ENCODE measurements at places on chromosomes 1 and 21.

DNA sequence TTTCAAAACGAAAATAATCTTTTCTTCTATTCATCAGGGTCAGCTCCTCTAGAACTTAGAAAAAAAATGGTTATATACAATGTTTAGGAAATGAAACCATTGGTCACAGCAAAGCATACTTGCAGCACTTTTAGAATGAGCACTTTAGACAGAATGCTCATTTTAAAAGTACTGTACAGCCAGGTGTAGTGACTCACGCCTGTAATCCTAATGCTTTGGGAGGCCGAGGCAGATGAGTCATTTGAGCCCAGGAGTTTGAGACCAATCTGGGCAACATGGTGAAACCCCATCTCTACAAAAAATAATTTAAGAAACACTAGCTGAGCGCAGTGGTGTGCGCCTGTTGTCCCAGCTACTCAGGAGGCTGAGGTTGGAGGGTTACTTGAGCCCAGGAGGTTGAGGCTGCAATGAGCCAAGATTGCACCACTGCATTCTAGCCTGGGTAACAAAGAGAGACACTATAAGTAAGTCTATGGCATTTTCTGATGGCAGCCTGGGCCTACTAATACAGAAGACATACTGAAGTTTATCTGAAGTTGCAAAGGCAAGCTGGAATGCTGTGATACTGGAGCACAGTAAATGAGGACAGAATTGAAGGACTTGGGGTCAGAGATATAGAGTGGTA lies 48.9 kb upstream of the ZNF326 start:
- no peak for DNase-seq

GRCh38 chr1:52145137-52145536 lies 3.2 kb downstream of the ZFYVE9 start:
- no peak for DNase-seq

- DNase-seq: no peak
These were observed 53.8 kb upstream of the KCNA3 start for GRCh38 chr1:110728388-110729001.

- DNase-seq: no peak
These were observed 89.2 kb downstream of the ADARB1 start for GRCh38 chr21:45163413-45164123.

- no peak for DNase-seq
These were observed 39.7 kb downstream of the F13B start for GRCh38 chr1:197027359-197027758.

- no peak for DNase-seq
These were observed 16.3 kb downstream of the ACBD6 start for GRCh38 chr1:180486092-180486491.

DNA sequence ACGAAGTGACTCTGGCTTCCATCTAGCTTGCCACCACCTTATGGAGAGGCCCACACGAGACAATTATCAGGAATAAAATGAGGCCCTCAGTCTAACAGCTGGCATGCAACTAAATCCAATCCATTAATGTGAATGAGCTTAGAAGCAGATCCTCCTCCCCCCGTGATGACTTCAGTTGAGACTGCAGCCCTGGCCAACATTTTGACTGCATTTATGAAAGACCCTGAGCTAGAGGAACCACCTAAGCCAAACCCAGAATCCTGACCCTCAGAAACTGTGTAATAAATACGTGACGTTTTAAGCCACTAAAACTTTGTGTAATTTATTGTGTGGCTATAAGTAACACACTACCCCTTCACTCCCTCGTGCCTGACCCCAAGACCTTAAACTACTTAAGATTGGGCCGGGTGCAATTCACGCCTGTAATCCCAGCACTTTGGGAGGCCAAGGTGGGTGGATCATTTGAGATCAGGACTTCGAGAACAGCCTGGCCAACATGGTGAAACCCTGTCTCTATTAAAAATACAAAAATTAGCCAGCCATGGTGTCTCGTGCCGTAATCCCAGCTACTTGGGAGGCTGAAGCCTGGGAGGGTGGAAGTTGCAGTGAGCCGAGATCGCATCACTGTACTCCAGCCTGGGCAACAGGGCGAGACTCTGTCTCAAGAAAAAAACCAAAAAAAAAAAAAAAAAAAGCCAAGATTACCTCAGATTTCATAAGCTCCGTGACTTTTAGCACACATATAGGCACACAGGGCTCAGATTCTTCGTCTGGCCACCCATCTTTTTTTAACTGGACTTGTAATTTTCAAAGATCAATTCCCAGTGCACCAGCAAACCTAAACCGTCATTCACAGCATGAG lies 72.5 kb downstream of the ENAH start:
- DNase-seq: no peak

DNA sequence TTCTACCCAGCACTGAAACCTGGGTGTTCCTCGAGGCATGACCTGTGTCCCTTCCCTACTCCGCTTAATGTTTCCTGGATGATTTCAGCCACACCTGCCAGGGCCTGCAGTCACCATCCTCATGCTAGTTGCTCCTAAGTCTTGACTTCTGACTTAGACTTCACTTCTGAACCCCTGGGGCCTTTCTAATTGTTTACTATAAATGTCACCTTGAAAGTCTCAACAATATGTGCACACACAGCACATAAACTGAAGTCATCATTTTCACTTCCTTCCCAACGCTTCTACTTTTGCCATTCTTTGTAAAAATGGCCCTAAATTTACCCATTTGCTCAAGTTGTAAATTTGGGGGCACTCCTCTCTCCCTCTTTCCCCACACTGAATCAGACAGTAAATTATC lies 141.1 kb downstream of the DYRK1A start:
- no peak for DNase-seq

DNA sequence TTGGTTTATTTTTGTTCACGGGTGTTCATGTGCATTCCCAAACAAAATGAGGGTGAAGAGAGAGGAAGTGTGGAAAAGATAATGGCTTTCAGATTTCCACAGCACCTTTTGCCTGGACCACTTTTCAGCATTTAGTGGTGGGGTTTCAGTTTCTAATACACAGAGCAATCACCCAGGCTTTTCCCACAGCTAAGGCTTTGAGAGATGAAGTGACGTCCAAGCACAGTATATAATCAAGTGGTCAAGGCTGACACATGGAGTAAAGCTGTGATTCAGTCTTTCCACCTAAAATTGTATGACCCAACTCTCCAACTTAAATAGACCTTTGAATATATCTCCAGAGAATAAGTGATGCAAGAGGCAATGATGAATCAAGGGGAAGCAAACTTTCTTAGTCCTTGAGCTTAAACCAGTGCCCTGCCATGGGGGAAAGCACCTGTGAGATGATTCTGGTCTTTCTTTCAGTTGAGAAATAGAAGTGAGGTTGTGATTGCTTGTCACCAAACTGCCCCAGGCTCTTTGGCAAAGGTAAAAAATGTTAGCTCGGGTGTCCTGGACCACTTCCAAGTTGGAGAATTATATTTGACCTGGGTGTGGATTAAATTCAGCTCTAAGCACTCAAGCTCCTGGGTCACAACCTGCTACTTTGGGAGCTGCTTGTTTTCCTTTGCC lies 2.4 kb upstream of the PIK3R3 start:
- no peak for DNase-seq

DNA sequence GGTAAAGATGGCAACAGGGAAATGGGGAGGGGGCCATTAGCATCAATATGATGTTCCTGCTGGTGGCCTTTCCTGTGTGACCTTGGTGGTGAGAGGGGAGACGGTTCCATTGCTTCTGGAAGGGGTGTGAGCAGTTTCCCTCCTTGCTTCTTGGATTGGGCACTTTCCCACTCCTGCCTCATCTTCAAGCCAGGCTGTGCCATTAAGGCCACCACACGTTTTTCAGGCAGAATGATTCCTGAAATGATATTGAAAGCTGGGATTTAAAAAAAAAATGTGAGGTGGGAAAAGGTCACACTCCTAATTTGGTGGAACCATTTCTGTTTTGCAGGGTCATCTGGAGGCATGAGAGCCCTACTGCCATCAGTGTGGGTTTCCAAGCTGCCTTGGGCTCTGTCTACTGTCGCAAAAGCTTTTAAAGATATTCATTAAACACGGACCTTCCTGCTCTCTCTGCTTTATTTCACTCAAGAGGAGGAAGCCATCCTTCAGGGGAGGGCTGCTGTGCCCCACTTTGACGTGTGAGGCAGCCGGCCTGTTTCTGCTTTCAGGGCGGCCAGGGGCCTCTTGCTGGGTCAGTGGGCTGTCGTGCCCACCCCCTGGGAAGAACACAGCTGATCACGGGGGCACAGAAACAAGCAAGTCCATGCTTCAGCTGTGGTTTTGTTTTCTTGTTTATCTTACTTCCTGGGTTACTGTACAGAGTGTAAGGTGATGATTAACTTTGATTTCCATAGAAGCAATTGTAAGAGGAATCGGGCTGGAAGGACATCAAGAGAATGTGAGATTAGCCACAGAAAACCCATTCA lies 8.0 kb downstream of the RIIAD1 start:
- DNase-seq: no peak

- DNase-seq: no peak
These were observed 58.1 kb downstream of the SYDE2 start for GRCh38 chr1:85142753-85143152.

DNA sequence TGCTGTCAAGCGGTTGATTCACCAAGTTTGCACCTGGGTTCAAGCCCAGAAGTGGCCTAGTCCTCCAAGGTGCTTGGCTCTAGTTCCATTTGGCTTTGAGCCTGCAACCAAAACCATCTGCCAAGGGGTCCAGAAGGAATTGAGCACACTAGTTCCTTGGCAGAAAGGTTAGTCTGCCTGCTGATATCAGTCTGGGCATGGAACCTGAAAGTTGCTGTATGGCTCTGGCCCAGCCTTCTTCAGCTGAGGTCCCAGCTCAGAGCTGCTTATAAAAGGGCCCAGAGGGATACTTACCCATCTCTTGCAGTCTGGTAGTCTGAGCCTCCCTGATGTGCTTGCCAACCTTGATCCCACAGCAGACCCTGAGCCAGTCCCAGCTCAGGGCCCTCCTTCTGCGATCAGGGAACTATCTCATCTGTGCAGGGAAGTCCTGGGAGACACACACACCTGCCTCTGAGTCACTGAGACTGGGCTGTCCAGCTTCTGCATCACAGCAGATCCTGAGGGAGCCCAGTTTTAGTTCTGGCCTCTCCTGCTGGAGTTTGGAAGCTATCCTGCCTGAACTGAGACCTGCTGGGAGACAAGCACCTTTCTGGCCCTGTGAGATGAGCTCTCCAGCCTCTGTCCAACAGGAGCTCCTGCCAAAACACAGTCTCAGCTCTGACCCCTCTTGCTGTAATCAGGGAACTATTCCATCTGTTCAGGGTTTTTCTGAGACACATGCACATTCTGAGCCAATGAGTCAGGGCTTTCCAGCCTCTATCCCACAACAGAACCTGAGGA lies 75.8 kb downstream of the CTH start:
- DNase-seq: no peak

DNA sequence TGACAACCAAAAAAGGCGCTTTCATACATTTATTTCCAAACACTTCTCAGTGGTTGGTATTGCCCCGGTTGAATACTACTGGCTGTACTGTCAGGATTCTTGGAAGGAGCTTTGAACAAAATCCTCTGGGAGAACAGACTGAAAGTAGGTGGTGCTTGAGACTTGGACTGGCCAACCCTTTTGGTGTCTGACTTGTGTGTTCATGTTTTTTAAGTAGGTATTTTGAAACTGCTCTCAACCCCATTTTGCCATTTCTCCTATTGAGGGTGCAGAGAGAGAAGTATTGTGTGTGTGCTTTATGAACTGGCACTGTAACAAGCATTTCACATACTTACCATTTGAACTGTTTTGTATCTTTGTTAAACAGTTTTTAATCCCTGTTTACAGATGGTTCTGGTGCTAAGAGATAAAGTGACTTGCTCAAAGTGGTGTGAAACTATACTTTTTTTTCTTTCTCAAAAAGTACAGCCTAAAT lies 21.2 kb downstream of the ARID1A start:
- DNase-seq: no peak

DNA sequence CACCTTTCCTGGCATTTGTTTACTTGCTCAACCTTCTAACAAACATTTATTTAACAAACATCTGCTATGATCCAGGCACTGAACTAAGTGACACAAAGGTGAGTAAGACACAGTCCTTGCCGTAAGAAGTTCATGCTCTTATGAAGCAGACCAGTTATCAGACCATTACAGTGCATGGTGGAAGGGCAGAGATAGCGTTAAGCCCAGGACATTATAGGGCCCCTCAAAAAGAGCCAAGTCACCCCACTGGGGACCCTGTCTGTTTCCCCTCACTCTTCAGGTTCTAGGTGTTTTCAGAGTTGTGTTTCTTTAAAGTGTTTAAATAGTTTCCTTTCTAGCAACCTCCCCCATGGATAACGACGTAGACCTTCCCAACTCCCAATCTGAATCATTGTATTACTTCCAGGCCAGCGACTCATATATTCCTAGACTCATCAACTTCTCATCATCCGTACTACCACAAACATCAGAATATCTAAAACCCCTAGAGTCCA lies 39.3 kb downstream of the TCP10L start:
- DNase-seq: no peak

GRCh38 chr1:87799451-87799850 lies 470.8 kb downstream of the LMO4 start:
- no peak for DNase-seq

DNA sequence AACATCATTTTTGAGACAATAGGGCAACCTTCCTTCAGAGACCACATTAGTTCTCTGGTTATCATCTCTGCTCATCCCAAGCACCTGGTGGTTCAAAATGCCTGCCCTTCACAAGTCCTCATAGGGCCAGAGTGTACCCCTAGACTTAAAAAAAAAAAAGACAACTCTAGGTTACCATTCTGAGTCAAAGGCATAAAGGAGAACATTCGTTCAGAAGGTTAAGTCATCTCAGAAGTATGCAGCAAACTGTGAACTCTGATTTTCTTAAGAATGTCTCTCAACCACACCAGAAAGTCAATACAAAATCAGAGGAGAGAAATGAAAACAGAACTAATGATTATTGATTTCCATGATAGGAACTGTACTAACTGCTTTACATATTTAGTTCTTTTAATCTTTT lies 9.2 kb upstream of the BEND5 start:
- DNase-seq: no peak

DNA sequence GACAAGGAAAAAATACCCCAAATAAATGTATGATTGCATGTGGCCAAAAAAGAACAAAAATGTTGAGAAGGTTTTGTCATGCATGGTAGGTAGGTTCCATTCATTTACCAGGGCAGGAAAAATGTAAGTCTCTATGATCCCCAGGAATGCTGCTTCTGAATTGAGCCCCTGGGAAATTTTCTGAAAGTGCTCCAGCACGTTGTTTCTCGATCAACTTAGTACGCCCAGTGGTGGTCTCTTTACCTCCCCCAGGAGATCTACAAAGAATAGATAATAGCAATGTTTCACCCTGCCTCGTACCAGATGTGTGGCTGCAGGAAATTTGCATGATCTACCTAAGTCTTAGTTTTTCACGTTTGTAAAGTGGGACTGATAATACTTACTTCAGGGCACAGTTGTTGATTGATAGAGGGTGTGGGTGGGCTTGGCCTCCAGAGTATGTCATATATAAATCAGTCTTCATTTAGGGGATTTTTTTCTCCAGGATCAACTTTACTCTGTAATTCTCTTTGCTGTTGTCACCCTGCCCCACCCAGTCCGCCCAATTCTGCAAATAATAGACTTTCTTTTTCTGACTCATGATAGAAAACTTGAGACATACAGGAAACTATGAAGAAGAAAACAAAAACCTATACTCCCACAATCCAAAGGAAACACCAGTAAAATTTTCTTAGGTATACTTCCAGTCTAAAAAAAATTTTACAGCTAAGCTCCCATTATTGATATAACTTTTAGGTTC lies 462.0 kb upstream of the RUNX1 start:
- no peak for DNase-seq

GRCh38 chr1:240555524-240555923 lies 56.4 kb downstream of the GREM2 start:
- no peak for DNase-seq

Measured in central memory CD4-positive, alpha-beta T cell (primary cell).